Amniotic stem cell (primary cell): ENCODE measurements at places on chromosomes 13 and 19.

GRCh38 chr13:35484384-35484783 lies 7.9 kb upstream of the MAB21L1 start:
- no peak for DNase-seq

DNA sequence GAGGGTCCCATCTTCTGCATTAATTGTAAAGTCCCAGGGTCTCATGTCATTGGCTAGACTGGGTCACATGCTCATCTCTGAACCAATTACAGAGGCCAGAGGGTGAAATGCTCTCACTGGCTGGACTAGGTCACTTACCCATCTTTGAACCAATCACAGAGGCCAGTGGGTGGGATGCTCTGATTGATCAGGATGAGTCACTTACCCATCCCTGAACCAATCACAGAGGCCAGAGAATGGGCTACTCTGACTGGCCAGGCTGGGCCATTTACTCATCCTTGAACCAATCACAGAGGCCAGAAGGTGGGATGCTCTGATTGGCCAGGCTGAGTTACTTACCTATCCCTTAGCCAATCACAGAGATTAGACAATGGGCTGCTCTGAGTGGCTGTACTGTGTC lies 5.3 kb downstream of the MISP start:
- no peak for DNase-seq

GRCh38 chr13:83845106-83845505 lies 37.2 kb downstream of the SLITRK1 start:
- no peak for DNase-seq

DNA sequence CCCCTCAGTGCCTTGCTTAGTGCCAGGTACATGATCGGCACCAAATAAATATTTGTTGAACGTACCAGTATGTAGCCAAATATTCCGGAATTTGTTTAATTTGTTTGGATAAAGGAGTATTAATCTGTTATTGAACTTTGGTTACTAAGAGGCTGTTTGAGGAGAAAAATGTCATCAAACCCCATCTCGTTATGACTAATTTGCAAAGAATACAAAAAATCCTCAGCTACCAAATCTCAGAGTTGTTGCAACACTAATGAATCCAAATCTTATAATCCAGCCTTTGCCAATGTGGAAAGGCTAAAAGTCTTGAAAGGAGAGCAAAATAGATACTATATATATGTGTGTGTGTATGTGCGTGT lies 79.5 kb downstream of the KLF5 start:
- no peak for DNase-seq

- DNase-seq, result no peak
Measured at GRCh38 chr19:12880551-12881171, 588 bp downstream of the DNASE2 start.

- DNase-seq, result no peak
Measured at GRCh38 chr19:16263141-16263761, 61.4 kb upstream of the KLF2 start.

GRCh38 chr13:35732565-35732964 lies 256.1 kb upstream of the MAB21L1 start:
- no peak for DNase-seq

DNA sequence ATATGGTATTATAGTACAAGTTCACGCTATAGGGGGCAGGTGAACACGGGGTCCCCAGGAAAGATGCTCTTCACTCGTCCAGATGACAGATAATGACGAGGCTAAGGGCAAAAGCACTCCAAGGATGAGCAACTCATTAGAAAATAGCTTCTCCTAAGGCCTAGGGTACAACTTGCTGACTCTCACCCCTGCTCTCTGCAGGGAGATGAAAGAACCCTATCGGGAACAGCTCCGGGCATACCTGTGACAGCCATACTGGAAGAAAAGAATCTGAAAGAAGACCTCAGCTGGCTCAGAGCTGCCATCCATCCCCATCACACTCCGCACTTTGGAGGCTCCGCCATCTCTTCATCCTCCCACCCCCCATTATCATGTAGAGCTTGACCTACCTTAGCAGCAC lies 17.5 kb upstream of the HSPH1 start:
- DNase-seq, result no peak

DNA sequence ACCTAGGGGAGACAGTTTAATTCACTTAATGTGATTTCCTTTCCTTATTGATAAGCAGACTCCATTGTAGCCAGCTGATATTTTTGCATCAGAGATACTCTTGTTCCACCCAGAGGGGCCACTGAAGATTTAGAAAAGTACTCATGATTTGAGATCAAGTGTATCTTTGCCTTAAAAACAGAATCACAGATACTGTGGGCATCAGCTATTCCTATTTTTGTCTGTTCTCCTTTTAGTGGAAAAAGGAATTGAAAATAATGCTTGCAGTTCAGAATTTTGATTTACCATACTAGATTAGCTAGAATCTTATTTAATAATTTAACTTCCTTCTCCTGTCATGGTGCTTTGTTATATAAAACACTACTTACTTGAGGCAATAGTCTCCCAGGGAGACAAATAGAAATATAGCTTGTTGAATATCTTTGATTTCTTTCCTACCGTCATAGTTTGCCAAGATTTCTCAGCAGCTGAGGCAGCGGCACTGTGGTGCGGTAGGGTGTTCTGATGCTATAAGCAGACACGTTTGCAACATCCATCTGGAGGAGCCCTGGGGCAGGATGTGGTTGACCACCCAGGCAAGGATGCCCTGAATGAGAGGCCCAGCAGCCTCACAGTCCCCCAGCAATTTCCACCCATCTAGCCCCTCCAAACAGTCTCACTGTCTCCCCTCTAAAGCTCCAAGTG lies 47.0 kb upstream of the RAP2A start:
- no peak for DNase-seq

- DNase-seq, result no peak
Measured at GRCh38 chr13:95479731-95480130, 72.8 kb upstream of the CLDN10 start.

DNA sequence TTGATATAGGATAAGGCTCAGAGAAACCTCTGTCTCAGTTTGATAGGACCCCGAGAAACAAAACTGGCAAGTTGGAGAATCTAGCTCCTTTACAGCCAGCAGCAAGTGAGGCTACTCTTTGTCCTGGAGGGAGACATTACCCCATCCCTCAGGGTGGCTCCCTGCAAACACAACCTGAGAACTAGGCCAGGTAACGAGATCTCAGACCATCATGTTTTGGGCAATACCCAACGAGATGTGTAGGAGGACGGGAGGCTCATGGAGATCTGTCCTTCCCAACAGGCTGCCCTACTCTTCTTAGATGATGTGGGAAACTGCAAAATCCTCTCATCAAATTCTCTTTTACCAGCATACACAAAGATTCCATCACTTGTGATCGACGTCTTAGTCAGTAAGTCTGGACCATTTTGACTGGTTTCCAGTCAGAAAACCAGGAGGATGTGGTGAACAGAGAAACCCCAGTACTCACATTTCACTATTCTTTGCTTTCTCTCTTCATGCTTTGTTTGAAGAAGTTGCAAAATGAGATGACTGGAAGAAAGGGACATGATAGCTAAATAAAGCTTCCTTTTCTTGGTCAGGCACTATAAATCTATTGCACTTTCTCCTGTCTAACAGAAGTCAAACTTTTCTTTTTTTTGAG lies 6.0 kb upstream of the CTU1 start:
- no peak for DNase-seq

DNA sequence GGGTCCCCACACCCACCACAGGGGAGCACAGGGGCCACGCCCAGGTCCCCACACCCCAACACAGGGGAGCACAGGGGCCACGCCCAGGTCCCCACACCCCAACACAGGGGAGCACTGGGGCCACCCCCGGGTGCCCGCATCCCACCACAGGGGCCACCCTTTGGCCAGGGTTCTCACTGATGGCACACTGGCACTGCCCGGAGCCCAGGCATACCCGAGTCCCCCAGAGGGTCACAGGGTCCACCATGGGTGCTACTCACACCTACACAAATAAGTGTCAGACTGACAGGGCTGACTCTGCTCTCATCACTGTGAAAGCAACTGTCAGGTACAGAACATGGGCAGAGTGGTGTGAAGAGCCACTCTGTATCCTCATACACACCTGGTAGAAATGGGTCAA lies 98.8 kb downstream of the TUBGCP3 start:
- DNase-seq, result no peak

- DNase-seq, result no peak
Measured at GRCh38 chr19:39692166-39692565, 12.1 kb upstream of the LGALS14 start.

- DNase-seq, result peak; percentile 24
Measured at GRCh38 chr19:45428384-45429231, 4.9 kb upstream of the ERCC1 start.

- no peak for DNase-seq
Measured at GRCh38 chr19:444677-445210, 16.1 kb downstream of the SHC2 start.

- no peak for DNase-seq
Measured at GRCh38 chr13:81172603-81173002, 831.7 kb upstream of the SPRY2 start.

GRCh38 chr19:28881616-28882015 lies 331.3 kb downstream of the UQCRFS1 start:
- DNase-seq, result no peak

DNA sequence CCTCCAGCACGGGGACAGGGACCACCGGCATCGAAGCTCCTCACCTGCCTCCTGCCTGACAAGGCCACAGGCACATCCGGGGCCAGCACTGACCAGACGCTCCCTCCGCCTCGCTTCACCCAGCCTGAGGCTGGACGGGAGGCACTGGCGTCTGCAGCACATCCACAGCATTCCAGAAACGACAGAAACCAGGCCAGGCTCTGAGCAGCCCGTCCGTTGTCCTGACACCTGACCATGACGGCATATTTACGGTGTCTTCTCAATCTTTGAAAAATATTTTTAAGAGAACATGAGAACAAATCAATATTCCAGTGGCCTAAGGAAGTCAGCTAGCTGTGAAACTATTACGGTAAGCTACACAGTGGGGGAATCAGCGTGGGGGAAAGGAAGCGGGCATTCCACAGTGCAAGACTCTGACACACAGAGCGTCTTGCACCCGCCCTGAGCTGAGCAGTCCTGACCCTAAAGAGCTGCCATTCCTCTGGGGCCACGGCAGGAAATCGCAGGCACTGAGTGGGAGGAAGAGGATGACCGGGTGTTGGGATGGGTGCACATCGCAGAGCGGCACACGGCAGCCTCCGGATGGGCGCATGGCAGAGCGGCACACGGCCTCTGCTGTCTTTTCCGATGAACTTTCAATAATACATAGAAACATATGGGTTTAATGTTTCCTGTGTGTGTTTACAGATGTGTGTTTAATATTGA lies 26.8 kb downstream of the RASA3 start:
- no peak for DNase-seq

GRCh38 chr13:27011661-27012060 lies 159.9 kb downstream of the USP12 start:
- no peak for DNase-seq

GRCh38 chr13:48320399-48320790 lies 16.8 kb downstream of the RB1 start:
- no peak for DNase-seq

DNA sequence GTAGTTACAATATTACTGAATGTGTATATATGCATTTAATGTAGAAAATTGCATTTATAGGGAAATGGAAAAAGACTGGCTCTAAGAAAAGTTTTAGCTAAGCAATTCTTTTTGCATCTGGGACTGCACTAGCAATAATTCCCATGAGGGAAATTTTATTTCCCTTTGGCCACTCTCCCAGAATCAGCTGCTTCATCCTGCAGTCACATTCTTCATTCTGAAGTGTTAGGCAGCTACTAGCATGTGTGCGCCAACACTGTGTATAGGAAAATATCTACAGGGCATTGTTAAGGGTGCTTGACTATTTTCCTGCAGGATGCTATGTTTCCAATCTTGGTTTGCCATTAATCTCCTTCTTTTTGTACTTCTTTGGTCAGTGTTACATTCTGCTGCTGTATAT lies 312.8 kb upstream of the PCDH20 start:
- DNase-seq, result no peak

- peak; percentile 75 for DNase-seq
Measured at GRCh38 chr19:16897029-16897855, 8.4 kb downstream of the F2RL3 start.

DNA sequence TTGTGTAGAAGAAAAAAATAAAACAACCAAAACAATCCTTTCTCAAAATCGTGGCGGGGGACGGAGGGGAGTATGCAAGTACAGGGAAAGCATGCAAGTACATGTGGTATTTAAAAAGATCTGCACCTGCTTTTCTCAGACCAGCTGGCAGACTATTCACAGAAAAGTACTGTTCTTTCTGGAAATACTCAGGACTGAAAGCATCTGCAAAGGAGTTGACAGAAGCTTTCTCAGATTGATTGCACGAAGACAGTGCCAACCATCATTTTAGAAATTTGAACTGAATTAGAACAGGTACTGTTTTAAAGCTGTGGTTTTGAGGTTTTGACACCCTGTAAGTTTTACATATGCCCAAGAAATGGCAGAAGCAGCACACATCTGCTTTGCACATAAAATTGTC lies 19.8 kb upstream of the PCDH8 start:
- DNase-seq, result no peak
